ENCODE measurements at places on chromosomes 6 and 20.

GRCh38 chr6:16496991-16497801 lies 258.8 kb downstream of the GMPR start:
- no peak for DNase-seq

- DNase-seq = no peak
Measured at GRCh38 chr20:22796469-22797077, 212.2 kb upstream of the FOXA2 start.

- no peak for DNase-seq
Measured at GRCh38 chr6:26268659-26269402, 96.2 kb upstream of the BTN3A2 start.

- no peak for DNase-seq
Measured at GRCh38 chr6:37665304-37665703, 32.4 kb downstream of the MDGA1 start.

DNA sequence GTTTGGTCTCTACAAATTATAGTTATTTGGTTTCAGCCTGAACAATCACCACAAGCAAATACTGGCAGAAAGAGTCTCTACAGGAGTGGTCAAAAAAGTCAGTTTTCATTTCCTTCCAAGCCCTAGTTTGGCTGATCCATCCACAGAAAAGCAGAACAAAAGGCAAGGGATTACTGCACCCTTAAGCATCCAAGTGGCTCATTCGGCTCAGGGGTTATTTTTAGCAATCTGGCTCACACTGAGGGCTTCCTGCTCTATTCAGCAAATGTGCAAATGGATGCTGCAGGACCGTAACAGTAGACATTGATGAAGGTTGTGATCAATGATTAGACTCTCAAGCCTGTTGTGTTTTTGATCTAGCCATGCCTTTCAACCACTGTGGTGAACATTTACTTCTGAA lies 62.2 kb upstream of the FABP7 start:
- DNase-seq = no peak

- no peak for DNase-seq
Measured at GRCh38 chr6:11226005-11226404, 6.5 kb downstream of the NEDD9 start.

GRCh38 chr6:31336896-31337496 lies 20.0 kb downstream of the HLA-B start:
- no peak for DNase-seq

DNA sequence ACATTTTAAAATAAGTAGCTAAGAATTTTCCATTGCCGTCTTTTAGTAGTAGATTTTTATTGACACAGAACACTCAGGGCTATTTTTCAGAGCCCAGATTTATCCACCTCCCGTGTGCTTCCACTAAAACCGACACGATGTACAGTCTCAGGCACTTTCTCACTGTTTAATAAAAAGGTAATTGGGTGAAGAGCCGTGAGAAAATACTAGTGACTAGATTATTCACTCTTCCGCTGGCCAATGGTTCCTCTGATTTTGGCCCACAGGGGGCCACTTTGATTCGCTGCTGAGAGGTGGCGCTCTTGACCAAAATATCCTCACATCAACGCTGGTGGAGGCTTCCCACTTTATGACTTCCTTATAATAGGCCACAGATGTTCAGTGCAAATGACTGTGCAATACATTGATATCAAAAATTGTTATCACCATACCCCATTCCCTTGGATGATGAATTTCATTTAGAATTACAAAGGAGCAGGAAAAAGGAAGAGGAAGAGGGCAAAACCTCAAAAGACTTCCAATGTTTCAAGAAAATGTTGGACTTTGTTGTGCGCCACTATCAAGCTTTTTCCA lies 12.3 kb upstream of the HDDC2 start:
- no peak for DNase-seq

DNA sequence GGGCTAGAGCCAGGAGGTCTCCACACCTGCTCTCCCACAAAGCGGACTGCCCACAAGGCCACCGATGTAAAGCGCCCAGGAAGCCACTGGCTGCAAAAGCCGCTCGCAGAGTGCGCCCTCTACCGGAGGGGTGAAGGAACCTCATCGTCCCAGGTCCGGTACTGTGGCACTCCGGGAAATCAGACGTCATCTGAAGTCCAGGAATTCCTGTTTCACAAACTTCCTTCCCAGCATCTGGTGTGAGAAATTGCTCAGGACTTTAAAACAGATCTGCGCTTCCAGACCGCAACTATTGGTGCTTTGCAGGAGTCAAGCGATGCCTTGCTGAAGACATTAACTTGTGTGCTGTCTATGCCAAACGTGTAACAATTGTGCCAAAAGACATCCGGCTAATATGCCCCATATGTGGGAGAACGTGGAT lies 115.1 kb upstream of the ARID1B start:
- no peak for DNase-seq

GRCh38 chr6:35935469-35935868 lies 14.6 kb upstream of the SRPK1 start:
- DNase-seq = no peak

- no peak for DNase-seq
Measured at GRCh38 chr6:151284012-151284411, 44.2 kb downstream of the AKAP12 start.

DNA sequence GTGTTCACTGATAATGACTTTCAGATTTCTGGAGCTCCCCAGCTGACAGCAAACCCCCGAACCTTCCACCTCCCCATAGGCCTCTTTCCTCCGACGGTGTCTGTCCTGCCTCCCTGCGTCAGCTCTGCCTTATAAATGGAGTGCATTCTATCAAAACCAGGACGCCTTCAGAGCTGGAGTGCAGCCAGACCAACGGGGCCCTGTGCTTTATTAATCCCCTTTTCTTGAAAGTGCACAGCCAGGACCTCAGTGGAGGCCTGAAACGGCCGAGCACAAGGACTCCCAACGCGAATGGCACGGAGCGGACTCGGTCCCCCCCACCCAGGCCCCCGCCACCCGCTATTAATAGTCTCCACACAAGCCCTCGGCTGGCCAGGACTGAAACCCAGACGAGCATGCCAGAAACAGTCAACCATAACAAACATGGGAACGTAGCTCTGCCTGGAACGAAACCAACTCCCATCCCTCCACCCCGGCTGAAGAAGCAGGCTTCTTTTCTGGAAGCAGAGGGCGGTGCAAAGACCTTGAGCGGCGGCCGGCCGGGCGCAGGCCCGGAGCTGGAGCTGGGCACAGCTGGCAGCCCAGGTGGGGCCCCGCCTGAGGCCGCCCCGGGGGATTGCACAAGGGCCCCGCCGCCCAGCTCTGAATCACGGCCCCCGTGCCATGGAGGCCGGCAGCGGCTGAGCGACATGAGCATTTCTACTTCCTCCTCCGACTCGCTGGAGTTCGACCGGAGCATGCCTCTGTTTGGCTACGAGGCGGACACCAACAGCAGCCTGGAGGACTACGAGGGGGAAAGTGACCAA lies 42.3 kb upstream of the NAA20 start:
- no peak for DNase-seq

DNA sequence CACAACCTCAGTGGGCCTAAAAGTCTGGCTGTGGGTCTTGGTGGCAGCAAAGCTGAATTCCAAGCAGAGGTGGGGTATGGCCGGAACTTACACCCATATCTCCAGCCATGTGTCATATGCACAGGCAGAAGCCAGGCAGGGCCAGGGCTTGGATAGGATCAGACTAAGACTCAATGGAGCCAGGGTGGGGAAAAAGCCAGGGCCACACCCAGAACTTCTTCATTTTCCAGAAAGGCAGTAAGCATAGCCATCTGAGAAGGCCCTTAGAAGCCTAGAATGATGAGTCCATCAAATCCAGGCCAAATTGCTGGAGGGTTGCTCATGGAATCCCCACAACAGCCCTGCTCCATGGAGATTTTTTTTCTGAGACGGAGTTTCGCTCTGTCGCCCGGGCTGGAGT lies 116.2 kb upstream of the SRSF6 start:
- no peak for DNase-seq

GRCh38 chr6:47064274-47064673 lies 22.1 kb upstream of the ADGRF1 start:
- DNase-seq = no peak

DNA sequence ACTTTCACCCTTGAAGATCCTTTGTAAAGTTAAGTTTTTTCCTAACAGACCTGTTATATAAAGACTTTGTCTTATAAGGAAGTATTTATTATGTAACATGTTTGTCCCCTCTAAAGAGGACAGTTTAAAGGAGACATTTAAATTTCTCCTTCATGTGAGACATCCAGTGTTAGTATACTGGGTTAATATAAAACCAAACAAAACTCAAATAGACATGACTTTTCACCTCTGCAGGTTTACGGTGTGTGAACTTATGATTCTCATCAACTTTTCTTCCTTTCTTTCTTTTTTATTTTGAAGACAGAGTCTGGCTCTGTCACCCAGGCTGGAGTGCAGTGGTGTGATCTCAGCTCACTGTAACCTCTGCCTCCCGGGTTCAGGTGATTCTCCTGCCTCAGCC lies 17.4 kb upstream of the MPC1 start:
- no peak for DNase-seq

DNA sequence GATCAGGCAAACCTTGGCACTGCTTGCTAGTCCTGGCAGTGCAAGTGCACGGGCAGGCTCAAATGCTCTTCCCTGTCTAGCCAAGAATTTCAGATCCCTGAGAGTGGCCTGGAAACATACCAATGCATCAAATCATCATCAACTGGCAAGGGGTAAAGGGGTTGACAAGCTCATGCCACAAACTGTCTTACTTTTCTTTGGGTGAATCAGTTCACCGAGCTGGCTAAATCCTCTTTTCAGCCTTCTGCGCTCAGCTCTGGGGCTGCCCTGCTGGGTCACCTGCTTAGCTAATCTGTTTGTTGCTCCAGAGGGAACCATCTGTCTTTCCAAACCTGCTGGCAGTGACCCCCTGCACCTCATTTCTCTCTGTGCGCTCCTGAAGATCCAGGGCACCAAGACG lies 59.5 kb downstream of the LYRM4 start:
- DNase-seq = no peak

- peak; percentile 56 for DNase-seq
Measured at GRCh38 chr6:131063028-131063763, at the start of gene EPB41L2. TSS of gene EPB41L2 (minus strand) at chr6:131063245. CDS start at chr6:130956485, 106,760 bp downstream.

- DNase-seq = no peak
Measured at GRCh38 chr20:35823147-35823546, 51.3 kb downstream of the PHF20 start.

- DNase-seq = no peak
Measured at GRCh38 chr6:125550892-125551291, 198.5 kb upstream of the HEY2 start.
